Dermis microvascular lymphatic vessel endothelial cell (primary cell): ENCODE measurements at places on chromosomes 12 and 14. TPM values are rescaled to one million over a fixed set of nuclear protein-coding genes. Genes with fewer than 3 reads are reported as not detected.

GRCh38 chr12:119808441-119808840 lies 68.7 kb downstream of the CIT start:
- DNase-seq: no peak

Gene CD69
- total RNA-seq: 0.39 and 1.3 TPM in 2 replicates

Gene SPPL3
- total RNA-seq: 3.5 and 6.8 TPM in 2 replicates

DNA sequence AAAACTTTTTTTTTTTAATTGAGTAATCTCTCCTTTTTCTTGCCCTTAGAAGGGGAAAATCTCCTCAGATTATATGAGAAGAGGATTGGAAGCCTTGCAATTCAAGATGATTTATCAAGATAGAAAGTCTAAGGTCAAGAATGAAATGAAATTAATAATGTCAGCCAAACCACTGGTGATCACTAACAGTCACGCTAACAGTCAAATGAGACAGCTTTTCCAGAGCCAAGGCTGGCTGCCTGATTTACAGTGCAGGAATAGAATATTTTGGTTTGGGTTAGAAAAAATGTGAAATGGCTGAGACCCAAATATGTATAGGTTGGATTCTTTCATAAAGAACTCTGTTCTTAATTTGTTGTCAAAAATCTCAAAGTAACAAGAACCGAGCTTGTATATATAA lies 204.3 kb downstream of the PPM1H start:
- no peak for DNase-seq

DNA sequence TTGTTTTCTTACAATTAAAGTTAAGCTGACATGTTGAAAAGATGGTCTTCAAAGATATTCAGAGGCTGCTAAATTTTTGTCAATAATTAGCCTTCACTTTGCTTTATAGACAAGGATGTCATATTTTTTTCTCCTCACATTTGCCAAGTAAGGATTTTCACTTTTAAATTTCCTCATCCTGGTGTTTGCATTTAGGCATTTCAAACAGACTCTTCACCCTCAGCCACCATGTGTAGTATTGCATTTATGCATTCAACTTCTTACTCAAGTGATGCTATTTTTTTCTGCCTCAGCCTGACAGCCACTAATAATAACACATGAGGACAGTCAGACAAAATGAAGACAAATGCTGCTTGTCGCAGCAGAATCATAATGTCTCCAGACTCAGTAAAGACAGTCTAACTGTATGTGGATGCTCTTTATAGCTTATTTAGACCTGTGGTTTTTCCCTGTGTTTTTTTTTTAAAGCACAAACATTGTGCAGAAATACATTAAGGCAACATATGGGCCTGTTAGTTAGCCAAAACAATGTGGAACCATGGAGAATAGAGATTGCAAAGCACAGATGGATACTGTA lies 481.5 kb downstream of the NPAS3 start:
- DNase-seq: no peak

DNA sequence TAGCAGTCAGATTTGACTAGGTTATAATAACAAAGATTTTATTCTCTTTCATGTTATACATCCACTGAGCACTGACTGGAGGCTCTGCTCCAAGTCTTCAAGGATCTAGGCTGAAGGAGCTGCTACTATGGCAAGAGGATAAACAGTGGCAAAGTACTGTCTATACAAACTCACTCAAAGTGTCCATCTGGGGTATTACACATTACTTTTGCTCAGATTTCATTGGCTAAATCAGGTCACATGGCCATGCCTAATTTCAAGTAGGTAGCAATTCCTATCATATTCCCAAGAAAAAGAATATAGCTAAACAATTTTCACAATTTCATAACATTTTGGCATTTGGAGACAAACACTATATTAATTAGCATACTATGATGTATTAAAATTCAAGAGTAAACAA lies 40.9 kb downstream of the CDK17 start:
- DNase-seq: no peak

Gene ACSM4
- not detected in 2 replicates for total RNA-seq

Gene PROX2
- not detected in 2 replicates for total RNA-seq

DNA sequence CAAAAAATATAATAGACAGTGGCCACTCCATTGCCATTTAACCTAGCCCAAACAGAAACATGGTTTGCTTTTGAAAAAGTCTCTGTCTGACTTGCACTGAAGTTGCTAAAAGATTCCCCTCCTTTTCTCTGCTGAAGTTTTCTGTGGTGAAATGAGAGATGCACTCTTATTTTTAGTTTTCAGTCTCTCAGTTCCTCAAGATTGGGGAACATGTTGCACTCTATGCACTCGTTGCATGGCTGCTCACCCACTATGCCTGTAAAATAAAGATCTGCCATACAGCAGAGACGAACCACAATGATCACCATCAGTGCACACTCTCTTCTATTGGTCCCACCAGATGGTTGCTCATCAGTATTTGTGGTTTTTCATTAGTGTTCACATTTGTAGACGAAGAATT lies 13.1 kb upstream of the DAAM1 start:
- DNase-seq: no peak

DNA sequence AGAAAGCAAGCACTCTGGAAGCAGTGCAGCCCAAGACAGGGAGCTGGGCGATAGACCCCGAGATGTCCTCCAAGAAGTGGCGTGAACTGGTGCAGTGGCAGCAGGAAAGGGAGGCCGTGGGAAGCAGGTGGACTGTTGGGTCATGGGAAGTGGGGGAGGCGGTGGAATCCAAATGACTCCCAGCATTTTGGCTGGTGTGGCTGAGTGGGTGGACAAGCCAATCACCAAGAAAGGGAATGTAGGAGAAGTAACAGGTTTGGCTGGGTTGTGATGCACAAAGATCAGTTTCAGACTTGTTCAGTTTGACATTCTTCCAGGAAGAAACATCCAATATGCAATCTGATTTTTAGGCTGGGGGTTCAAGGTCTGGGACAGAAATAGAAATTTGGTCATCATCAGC lies 46.0 kb upstream of the KTN1 start:
- no peak for DNase-seq

DNA sequence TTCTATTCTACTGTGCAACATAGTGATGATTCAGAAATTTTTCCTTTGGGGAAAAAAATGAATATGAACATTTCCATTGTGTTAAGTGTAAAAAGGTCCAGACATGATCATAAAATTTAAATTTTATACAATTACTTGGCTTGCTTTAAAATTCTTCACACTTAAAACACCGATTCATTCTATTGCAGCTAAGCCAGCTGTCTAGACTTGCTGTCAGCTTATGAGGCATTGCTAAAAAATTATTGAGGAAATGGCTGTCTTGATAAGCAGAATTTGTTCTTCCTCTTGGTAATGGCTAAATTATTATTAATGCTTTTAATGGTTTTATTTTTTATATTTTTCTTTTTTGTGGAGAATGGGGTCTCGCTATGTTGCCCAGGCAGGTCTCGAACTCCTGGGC lies 1.8 kb downstream of the LYSET start:
- DNase-seq: no peak

- peak; percentile 64 for DNase-seq
Measured at GRCh38 chr12:32240162-32240561, 133.5 kb downstream of the BICD1 start.

DNA sequence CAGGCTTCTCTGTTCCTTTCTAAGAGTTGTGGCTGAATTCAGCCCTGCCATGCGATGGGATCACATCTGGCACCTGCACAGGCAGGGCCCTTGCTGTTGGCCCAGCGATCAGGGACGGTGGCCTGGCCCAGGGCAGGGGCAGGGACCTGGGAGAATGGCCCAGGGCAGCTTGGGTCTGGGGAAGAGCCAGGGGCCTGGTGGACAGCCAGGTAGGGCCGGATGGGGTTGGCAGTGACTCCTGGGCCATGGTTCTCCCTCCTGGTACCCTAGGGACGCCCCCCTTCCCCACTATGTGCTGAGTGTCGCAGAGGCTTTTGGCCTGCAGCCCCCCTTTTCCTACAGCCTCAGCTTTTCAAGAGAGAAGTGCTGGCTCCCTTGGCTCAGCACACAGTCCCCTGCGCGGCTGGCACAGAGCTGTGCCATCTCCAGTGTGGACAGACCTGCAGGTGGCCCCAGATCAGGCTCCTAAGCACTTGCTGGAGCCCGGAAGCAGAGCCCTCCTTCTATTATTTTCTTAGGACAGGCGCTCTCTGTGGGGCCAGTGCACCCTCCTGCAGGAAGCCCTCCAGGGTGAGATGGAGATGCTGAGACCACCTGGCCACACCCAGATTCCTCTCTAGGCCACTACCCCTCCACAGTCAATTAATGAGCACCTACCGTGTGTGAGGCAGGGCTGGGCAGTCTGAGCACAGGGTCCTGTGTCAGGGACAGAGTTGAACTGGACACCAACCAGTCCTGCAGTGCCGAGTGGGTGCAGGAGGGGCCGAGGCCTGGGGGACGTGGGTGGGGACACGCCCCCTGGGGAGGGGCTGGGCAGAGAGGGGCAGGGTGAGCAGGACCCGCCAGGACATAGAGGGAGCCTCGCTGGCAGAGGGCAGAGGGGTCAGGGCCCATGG lies 267.6 kb downstream of the ADGRD1 start:
- DNase-seq: no peak

Gene KRT74
- not detected in 2 replicates for total RNA-seq

DNA sequence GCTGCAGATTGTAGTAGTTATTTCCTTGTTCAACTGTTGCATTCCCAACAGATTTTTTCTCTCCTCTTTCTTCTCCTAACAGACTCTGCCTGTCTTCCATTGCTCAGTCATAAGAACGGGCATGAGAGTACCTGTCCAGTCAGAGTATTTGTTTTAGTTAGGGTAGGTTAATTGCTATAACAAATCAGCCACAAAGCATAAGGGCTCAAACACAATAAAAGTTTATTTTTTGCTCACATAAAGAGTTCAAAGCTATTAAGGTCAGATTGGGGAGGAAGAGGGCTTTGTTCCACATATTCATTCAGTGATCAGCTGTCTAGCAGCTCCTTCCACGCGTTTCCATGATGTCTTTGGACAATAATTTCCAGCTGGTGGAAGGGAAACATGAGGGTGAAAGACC lies 92.8 kb upstream of the PLXNC1 start:
- no peak for DNase-seq

Gene LACRT
- total RNA-seq: not detected in 2 replicates

DNA sequence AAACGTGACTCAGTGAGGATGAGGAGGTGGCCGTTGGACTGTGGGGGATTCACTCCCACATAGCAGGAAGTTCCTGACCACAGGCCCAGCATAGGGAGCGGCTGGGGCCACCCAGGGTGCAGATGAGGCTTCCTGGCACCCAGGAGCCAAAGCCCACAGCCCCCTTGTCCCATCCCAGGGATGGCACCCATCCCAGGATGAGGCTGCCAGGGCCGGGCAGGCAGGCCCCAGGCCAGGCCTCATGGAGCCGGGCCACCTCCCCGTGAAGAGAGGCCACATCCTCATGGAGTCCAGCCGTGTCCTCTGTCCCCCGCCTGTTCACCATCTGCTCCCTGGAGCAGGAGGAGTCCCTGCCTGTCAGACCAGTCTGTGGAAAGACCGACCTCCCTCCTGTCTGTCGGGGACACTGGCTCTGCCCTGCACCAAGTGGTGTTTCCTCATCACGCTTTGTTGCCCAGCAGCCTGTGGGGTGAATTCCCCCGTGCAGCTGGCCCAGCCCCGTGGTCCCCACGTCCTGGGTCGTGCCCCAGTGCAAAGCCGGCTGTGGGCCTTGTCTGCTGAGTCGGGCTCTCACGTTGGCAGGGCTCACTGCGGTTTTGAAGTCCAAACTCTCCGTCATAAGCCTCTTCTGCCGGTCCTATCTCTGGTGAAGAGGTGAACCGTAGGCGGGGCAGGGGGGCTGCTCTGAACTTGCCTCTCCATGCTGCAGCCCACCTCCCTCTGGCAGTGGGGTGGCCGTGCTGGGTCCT lies 24.5 kb downstream of the MMP17 start:
- no peak for DNase-seq

DNA sequence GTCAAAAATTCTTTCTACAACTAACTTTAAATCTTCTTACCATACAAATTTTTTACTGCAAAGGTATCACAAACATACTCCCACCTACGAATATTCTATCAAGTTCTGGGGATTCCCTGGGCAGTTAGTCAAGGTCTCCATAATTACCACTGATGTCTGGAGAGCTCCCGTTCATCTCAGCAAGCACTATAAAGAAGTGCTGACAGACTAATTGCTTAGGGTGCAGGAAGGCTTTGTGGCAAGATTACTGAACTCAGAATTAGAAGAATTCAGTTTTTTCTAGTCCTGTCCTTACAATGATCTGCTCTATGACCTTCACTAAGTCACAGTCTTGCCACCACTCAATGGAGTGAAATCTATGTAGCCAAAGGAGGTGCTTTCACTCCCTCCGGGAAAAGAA lies 61.5 kb downstream of the DUSP16 start:
- DNase-seq: no peak

- DNase-seq: no peak
Measured at GRCh38 chr14:102403028-102403427, 40.3 kb downstream of the TECPR2 start.

DNA sequence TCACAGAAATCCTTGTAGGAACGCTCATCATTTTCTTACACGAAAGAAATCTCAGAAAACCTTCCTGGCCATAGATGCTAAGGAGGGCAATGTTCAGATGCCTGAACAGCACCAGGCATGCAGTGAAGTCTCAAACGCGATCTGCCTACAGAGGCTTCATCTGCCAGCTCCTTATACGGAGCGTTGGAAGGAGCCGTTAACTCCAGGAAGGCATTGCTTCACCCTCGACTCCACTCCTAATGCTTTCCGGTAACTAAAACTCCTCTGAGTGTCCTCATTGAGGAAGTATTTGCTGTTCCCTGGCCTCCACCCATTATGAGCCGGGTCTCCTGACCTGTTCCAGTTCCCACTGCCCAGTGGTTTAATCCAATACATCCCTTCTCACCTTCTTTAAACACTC lies 502.7 kb downstream of the BCL11B start:
- no peak for DNase-seq

Gene TEAD4
- total RNA-seq: 20.8 and 21.9 TPM in 2 replicates

DNA sequence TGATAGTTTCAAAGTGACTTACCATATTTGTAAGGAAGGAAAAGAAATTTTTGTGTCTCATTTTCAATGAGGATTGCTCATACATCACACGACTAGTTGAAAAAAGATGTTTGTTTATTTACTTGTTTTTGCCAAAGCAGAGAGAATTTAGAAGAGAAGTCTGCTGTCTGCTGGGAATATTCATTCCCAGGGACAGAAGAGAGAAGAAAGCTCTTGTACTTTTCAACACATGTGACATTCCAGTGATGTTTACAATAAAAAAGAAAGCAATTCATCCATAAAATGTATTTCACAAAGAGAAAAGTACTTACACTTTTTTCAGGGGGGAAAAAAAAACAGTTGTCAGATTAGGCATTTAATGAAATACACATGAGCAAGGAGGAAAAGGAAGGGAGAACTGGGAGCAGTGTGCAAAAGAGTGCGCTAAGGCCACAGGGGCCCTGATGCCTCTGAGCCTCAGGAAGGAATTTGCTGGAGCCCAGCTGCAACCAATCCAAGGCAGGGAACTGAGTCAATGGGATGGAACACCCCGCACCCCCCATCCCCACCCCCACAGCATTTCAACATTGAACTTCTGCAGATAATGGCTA lies 115.0 kb downstream of the RPAP3 start:
- DNase-seq: no peak

DNA sequence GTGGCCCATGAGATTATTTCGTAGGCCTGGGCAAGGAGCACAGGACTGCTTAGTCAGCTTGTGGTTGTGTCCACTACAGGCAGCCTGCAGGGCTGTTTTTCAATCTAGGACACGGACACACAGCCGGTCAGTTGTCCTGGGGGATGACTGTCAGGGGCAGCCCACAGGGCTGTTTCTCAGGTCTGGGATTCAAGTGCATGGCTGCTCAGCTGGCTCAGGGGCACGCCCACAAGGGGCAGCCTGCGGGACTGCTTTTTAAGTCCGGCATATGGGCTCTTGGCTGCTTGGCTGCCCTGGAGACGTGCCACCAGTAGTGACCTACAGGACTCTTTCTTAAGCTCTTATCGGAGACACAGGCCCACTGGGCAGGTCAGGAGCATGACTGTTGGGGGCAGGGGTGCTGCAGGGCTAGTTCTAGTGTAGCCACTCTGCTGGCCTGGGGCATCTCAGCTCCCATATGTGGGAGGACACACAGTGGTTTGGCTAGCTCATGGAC lies 26.6 kb upstream of the GTF2A1 start:
- DNase-seq: no peak

Gene SOX5
- under 0.01 TPM in 2 replicates for total RNA-seq
